ENCODE measurements at places on chromosomes 12 and 14.

GRCh38 chr14:35986219-35986573 lies 160.1 kb downstream of the BRMS1L start:
- DNase-seq: no peak

DNA sequence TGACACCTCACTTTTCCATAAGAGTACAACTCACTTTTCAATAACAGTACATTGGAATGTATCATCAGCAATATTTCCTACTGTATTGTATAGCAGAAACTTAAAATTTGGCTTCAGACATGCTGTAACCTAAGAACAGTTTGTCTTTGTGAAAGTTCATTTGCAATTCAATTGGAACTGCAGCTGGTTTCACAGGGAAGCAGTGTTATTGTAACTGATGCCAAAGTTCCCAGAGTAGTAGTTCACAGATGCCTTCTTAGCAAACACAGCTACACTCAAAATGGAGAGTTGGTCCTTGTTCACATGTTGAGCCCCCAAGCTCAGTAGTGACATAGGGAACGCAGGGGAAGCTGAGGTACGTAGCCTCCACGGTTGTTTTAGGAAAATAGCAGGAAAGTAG lies 23.3 kb downstream of the PPP1R36 start:
- DNase-seq: no peak

DNA sequence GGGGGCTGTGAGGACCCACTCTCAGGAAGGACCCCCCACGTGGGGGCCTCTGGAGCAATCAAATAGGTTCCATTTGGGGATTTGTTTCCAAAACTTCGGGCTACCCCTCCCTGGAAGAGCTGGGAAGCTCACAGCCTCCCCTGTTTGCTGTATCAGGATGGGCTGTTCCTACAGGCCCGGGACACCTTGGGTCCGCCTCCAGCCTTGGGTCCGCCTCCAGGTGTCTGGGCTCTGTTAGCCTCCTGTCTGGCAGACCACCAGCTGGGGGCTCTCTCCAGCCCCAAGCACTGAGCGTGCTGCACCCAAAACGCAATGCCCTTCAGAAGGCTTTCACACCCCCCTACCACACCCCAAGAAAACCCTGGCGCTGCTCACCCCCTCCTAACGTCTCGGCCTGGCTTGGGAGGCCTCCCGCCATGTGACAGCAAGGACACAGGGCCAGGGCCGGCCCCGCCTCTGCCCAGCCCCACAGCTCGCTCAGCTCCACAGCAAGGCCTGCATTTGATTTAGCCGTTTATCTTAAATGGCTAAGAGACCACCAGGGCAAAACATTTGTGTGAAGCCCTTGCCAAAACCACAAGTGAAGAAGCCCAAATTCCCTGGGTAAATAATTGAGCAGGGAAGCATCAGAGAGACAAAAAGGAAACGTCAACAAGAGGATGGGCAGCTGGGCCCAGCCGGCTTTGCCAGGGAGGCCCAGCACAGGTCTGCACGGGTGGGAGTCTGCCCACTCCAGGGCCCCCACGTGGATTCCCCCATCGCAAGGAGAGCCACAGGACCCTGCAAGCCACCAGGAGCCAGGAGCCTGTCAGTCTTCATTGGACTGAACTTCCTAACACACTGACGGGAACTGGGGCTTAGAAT lies 39.9 kb downstream of the BCL11B start:
- DNase-seq: no peak

GRCh38 chr14:89382487-89382886 lies 34.5 kb downstream of the FOXN3 start:
- DNase-seq: no peak

- no peak for DNase-seq
These were observed 49.4 kb downstream of the DYRK2 start for GRCh38 chr12:67697967-67698366.

- DNase-seq: no peak
These were observed 1540.3 kb upstream of the TMEM132C start for GRCh38 chr12:126726481-126727217.

- DNase-seq: no peak
These were observed 105.5 kb downstream of the NTS start for GRCh38 chr12:85979641-85980040.

- DNase-seq: no peak
These were observed 752 bp downstream of the DACT1 start for GRCh38 chr14:58638231-58639197.

DNA sequence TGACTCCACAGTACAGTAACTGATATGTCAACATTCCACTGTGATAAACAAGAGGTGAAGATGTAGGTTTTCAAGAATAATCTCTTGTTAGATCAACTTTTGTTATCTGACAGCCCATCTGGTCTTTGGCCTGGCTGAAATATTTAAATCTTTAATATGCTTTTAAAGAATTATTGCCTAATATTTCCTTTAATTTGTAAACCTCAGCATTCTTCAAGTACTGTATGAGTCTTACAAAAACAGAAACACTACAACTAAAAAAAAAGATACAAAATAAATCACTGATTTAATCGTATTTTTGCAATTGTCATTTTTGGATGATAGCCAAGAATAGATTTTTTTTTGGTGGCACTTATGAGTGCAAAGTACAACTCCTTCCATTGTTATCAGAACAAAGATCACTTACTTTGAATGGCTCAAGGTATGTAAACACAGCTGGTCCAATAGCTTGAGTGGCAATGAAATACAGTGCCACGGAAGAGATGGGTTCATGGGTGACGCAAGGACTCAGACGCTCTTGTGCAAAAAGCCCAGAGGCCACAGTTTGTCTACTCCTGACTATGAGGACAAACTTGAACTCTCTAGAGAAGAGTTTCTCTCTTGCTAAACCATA lies 109.5 kb downstream of the PAX9 start:
- peak; percentile 53 for DNase-seq

Measured in NCI-H1930 (cell line).